Head of caudate nucleus (tissue), 42 donors: ENCODE measurements at places on chromosomes 1 and 21.
A peak's percentile ranks its signal among the peaks of the same experiment; 100 is the strongest.

DNA sequence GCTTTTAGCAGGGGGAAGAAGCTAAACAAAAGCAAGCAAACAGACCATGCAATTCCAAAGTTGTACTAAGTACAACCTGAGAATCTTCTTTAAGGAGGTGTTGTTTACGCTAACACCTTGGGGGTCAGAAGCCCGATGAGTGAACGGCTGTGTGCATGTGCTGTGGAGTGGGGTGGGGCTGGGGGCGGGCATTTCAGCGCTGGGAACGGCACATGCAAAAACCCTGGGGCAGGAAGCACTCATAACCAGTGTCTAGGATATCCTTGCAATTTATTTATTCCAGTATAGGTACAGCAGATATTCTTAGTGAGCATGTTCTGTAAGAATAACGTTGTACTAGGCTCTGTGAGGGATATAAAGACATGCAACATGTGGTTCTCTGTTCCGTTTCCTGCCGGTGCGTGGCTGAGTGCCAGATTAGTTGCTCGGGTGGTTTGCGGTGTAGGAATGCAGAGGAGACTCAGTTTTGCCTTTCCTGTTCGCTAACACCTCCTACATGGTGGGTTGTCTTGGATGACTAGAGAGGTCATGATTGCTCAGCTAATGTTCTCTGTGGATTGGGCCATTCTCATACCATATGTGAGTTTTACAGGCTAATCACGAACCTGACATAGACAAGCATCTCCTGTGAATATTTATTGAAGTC is 3.7 kb downstream of the FASLG start:
- peak; percentile 51 for DNase-seq

- DNase-seq = no peak
Observed at GRCh38 chr1:18461656-18462055, 19.1 kb upstream of the KLHDC7A start.

DNA sequence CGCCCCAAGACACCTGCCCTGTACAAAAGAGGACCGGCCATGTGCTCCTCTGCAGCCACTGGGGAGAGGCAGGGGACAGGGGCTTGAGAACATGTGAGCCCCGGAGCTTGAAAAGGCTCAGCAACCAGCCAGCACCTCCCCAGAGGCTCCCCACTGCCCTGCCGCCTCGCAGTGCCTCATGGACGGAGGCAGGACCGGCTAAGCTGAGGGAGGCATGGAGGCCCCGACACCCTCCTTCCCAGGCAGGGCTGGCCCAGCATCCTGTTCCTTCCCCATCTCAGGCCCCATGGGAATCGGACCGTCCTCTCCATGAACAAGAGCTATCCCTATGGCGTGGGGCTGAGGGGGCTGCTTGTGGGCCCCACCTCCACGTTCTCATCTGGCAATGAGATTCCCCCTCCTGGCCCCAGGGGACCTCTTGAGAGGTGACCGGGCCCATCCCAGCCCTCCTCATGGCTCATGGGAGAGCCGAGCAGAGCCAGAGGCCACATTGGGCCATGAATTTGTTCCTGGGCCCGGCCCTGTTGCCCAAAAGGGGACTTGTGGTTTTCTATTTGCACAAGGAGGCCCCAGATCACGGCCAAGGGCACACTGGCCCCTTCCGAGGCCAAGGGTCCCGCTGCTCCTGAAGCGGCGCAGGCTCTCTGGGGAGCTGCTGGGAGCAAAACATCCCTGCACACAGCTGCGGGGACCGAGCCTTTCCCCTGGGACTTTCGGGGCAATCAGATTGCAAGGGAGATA is 65.2 kb upstream of the ARHGEF16 start:
- no peak for DNase-seq

GRCh38 chr1:63688302-63688890 is 85.4 kb upstream of the ROR1 start:
- no peak for DNase-seq

GRCh38 chr1:221503268-221503667 is 238.6 kb downstream of the DUSP10 start:
- DNase-seq = no peak

DNA sequence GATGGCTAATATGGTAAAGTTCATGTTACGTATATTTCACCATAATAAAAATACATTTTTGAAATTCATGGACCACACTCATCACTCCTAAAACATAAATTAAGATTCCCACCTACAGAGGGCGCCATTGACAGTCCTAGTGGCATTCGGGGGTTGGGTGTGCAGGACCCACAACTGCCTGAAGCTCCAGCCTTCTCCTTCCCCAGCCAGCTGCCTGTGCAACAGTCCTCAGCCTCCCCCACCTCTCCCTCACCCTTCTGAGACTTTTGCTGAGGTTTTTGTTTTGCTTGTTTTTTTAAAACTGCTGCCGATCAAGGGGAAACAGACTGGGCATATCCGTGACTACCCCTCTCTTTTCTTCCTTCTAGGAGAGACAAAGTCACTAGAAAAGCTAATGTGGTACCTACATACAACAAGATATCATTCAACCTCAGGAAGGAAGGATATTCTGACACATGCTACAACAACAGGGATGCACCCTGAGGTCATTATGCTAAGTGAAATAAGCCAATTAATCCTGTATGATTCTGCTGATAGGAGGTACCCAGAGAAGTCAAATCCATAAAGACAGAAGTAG is 9.2 kb upstream of the EVA1C start:
- peak; percentile 59 for DNase-seq

DNA sequence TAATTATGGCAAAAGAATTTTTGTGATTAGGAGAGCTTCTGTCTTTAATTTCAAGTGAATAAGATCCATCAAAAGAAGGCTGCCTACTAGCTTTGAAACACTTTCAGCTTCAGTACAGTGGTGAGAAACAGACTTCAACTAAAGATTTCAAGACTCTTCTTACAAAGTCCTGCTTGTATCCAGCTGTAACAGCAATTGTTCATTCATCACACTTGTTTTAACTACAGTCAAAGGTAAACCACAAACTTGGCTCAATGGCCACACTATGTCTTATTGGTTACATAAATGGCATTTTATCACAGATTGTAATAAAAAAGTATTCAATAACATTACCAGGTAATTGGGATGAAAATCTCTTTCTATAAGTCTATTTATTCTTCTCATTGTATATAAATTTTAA is 59.2 kb downstream of the WARS2 start:
- DNase-seq = no peak

- DNase-seq = no peak
Observed at GRCh38 chr1:67573311-67573872, 111.6 kb upstream of the GADD45A start.

DNA sequence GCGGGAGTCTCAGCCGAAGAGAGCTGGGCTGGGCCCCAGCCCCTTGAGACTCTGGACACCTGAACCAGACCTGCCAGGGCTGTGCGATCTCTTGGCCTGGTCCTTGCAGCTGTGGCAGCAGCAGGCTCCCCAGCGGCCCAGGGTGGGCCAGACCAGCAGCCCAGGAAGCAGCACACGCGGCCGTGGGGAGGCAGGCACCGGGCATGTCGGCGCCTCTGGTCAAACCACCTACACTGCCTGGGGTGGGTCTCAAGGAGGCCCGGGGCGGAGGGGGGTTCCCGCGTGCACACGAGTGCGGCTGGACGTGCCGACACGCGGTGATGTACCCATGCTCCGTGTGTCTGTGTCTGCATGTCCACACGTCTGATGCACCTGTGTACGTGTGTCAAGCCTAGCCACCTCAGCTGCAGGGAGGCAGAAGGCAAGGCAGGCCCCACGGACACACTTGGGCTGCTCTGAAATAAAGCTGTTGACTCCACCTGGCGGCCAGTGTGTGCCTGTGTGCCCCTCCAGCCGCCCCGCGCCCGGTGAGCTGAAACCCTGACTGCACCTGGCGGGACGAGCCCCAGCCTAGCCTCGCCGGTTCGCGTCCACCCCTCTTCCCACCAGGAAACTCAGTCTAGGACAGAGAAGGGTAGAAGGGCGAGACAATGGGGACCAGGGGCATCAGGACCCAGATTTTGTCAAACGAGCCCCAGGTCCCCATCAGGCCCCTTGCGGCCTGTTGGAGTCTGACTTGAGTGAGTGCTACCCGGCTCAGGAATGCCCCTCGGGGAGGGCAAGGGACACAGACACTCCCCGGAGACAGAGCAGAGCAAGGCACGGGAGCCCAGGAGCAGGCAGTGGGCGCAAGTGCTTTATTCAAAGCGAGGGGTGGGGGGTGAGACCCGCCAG is 11.6 kb downstream of the SCNN1D start:
- peak; percentile 44 for DNase-seq

- no peak for DNase-seq
Observed at GRCh38 chr1:205940710-205941109, 2.5 kb downstream of the SLC26A9 start.

DNA sequence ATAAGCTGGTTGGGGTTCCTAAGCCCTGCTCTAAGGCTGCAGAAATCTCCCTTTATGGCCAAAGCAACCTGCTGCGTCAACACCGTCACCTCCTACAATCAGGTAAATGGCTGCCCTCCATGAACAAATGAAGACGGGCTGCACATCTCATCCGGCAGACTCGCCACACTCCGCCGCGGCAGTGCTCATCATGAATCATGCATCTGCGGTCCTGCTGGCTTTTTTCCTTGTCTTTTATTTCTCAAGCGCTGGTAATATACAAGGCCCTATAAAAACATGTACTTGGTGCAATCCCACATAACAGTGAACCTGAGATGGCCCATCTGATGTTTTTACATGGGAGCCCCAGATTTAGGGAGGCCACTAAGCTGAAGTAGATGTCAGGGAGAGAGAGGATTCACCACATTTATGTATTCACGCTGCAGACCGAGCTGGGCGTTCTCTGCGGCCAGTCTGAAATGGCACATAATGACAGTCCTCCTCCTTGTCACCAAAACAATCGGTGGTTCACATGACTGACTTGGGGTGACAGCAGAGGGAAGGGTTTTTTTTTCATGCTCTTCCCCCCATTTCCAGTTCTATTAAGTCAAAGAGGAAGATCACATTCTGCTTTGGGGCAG is 91.6 kb downstream of the KAZN start:
- DNase-seq = no peak

- DNase-seq = no peak
Observed at GRCh38 chr1:151711951-151712350, 4.7 kb downstream of the CELF3 start.

GRCh38 chr21:45029948-45030681 is 44.3 kb upstream of the ADARB1 start:
- DNase-seq = no peak

DNA sequence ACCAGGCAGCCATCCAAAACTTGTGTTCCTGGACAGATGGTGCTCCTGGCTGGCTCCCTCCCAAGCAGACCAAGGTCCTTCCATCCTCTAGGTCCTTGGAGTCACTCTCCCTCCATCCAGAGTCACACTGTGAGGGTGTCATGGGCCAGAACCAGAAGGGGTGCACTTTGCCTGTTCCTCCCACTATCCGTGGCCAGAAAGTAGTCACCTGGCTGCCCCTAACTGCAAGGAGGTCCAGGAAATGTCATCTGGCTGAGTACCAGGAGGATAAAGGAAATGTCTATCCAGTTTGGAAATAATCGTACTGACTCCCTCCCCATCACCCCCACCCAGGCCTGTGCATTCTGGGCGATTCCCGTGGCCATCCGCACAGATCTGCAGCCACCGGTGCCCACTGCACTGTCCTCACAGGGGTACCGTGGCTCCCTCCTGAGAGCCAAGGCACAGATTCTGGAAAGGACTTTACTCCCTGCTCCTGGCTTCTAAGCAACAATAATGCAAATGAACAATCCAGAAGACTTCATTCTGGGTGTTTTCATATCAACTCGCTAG is 253.2 kb downstream of the NPHP4 start:
- DNase-seq = no peak

DNA sequence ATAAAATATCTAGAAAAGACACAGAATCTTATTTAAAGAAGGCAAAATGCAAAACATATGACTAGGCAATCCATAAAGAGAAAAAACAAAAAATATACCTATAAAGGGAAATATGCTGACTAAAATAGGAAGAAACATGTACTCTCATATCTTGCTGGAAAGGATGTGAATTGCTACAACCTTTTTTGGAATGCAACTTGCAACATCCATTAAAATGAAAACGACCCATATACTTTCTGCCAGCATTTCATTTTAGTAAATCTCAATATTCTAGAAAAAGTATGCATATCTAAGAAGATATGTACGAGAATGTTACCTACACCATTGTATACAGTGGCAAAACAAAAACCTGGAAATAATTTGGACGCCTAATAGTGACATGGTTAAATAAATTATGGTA is 56.6 kb downstream of the EDEM3 start:
- DNase-seq = no peak

- no peak for DNase-seq
Observed at GRCh38 chr1:3785456-3786157, 10.7 kb downstream of the LRRC47 start.

DNA sequence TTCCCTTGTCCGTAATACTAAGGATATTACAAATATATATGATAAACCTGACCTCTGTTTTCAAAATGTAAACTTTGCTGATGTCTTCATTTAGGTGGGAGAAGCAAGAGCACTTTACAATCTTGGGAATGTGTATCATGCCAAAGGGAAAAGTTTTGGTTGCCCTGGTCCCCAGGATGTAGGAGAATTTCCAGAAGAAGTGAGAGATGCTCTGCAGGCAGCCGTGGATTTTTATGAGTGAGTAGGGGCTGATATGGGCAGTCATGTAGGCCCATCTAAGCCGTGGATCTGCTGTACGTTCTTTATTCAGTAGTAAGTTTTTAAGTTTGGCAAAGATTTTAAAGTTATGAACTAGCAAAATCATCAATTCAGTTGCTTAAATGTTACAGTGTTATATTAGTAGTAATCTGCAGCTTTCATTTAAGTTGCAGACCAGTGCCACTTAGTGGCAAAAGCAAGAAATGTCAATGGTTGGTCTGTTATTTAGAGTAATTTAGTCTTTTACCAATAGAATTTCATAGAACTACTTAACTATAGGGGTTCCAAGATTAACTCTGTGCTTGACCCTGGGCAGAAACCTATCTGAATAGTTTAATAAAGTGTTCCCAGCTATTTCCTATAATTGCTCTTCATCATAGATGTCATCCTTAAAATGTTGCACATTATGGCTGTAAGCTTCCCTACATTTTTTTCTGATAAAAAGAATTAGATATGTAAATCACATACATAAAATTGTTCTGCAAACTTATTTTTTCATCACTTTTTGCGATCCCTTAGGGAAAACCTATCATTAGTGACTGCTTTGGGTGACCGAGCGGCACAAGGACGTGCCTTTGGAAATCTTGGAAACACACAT is 21.3 kb downstream of the GPSM2 start:
- DNase-seq = peak; percentile 63

GRCh38 chr1:32336963-32337675 is 1.1 kb upstream of the MARCKSL1 start:
- no peak for DNase-seq

DNA sequence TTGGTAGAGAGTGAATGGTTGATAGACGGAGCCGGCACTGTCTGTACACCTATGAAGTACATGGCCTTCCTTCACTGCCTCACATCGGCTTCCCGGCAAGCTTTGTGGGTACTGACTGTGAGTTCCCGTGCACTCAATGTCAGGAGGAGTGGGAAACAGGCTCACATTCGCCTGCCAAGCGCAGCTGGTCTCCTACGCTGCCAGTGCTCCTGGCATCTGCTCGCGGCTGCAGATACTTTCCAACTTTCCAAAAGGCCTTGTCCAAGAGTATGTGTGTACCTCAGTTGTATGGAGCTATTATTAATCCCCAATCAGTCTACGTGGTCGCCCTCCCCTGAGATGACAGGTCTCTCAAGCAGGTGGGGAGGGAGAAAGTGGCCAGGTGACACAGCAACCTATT is 180.8 kb downstream of the ZSCAN20 start:
- DNase-seq = no peak

- no peak for DNase-seq
Observed at GRCh38 chr1:179823693-179824092, 53.9 kb downstream of the TOR1AIP2 start.

- no peak for DNase-seq
Observed at GRCh38 chr1:203638950-203639349, 12.3 kb downstream of the ATP2B4 start.
